ENCODE measurements at places on chromosomes 7 and 10.

DNA sequence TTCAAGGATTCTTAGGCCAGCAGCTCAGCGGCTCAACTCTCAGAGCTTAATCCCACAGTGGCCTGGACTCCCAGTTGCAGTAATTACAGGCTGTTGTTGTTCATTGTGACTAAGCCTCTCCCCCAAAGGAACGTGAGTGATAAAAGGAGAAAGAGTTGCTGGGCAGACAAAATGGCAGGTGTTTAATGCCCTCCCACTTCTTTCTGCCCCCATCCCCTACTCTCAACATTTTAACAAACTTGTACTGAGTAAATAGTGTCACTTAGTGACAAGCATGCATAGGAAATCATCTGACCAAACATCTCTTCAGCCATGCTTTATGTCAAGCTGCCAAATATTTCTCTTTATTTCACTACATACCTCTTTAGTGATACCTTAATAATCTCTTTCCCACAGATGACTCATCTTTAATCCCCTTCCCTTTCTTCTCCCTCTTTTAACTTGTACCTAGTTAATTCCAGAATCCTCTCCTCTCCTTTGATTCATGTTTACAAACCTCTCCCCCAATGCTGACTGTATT lies 12.4 kb upstream of the MTERF1 start:
- DNase-seq, result no peak

GRCh38 chr10:60950300-60950699 lies 6.3 kb upstream of the RHOBTB1 start:
- DNase-seq, result no peak

DNA sequence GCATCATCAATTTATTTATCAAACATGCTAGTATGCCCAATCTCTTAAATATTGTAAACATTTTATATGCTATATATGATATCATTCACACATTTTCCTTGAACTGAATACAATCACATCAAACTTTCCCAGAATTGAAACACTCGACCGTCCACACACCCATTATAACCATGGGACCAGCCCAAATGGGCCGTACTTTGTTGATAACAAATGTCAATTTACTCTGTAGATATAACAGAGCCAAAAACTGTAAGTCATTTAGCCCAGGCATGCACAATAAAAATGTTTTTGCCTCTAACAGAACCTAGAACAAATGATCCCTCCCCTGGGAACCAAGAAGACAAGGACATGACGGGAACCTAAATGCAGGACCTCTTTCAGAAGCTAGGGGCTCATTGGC lies 683 bp upstream of the ANKRD22 start:
- DNase-seq, result no peak

DNA sequence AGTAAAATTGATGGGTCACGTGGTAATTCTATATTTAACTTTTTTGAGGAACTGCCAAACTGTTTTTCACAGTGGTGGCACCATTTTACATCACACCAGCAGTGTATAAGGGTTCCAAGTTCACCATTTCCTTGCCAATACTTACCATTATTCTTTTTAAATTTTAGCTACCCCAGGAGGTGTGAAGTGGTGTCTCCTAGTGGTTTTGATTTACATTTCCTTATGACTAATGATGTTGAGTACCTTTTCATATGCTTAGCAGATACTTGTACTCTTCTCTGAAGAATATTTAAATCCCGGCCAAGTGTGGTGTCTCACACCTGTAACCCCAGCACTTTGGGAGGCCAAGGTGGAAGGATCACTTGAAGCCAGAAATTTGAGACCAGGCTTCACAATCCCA lies 28.5 kb downstream of the FHIP2A start:
- DNase-seq, result no peak

GRCh38 chr10:131897297-131897899 lies 3.4 kb upstream of the PPP2R2D start:
- DNase-seq, result no peak
